ENCODE measurements at places on chromosomes 5 and 9. TPM values are rescaled to one million over a fixed set of nuclear protein-coding genes. Genes with fewer than 3 reads are reported as not detected.

Gene MCCC2
- 35.9 TPM for total RNA-seq

Gene IL7R
- 101 TPM for total RNA-seq

Gene S100Z
- total RNA-seq, result 0.60 TPM

Gene AMACR
- total RNA-seq, result 24.3 TPM

- no peak overlapping the region for H3K27ac ChIP-seq
- H3K36me3 ChIP-seq, result no peaks in the 10 kb centered on the region
- H3K4me1 ChIP-seq, result peaks cover 6% of the 10 kb centered on the region
- H3K4me3 ChIP-seq, result no peak overlapping the region
- peak; percentile 88 for DNase-seq
Observed at GRCh38 chr9:114250235-114250568, 72.7 kb upstream of the ORM1 start.

DNA sequence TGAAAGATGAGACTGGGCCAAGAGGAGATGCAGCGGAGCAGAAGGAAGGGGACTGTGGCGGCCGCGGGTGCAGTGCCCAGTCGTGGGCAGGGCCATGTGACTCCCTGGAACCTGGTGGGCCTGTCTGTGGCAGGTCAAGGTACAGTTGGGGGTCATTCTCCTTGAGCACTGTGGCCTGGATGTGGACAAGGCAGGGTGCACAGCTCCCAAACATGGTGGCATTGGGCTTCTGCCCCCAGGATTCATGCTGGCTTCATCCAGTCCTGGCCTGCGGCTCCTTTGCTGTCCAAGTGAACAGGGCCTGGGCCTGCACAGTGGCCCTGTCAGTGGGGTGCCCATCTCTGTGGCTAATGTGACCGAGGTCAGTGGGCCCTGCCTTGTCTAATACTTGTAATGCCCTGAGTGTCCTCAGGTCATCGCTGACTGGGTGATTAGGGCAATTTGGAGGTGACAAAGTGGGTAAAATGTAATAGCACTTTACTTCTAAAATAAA lies 39.9 kb downstream of the CEP72 start:
- no peaks in the 10 kb centered on the region for H3K4me1 ChIP-seq
- DNase-seq, result no peak
- H3K27me3 ChIP-seq, result no peaks in the 10 kb centered on the region
- peaks cover 25% of the 10 kb centered on the region for H3K36me3 ChIP-seq

GRCh38 chr5:173707392-173707791 lies 90.9 kb upstream of the BOD1 start:
- H3K27me3 ChIP-seq, result no peaks in the 10 kb centered on the region
- no peak overlapping the region for H3K4me3 ChIP-seq
- no peaks in the 10 kb centered on the region for H3K36me3 ChIP-seq
- H3K27ac ChIP-seq, result no peak overlapping the region

- H3K36me3 ChIP-seq, result no peaks in the 10 kb centered on the region
- H3K27me3 ChIP-seq, result no peaks in the 10 kb centered on the region
- H3K4me1 ChIP-seq, result no peaks in the 10 kb centered on the region
- no peak for DNase-seq
Observed at GRCh38 chr5:158967541-158967940, 132.2 kb downstream of the EBF1 start.

DNA sequence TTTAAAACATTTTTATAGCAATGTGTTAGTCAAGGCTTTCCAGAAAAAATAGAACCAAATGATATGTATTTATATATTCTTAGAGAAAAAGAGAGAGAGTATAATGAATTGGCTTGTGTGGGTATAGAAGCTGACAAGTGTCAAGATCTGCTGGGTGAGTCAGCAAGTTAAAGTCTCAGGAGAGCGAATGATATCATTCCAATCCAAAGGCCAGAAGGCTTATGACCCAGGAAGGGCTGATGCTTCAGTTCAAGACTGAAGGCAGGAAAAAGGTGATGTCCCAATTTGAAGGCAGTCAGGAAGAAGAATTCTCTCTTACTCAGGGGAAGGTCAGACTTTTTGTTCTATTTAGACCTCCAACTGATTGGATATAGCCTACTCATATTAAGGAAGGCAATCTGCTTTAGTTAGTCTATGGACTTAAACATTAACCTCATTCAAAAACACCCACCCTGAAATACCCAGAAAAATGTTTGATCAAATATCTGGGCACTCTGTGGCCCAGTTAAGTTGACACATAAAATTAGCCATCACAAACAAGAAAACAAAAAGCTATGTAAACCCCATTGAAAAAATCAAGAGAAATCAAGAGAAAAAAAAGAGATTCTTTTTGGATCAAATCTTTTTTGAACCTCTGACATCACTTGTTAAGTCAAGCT lies 189.6 kb downstream of the PIK3R1 start:
- no peak overlapping the region for H3K27ac ChIP-seq
- H3K36me3 ChIP-seq, result no peaks in the 10 kb centered on the region
- no peak for DNase-seq
- peaks cover 13% of the 10 kb centered on the region for H3K4me1 ChIP-seq
- H3K27me3 ChIP-seq, result no peaks in the 10 kb centered on the region

All from left lung (tissue), 14 donors.